Fibroblast of villous mesenchyme (primary cell): ENCODE measurements at places on chromosomes 7 and 10.

GRCh38 chr7:150799741-150800580 lies at the start of gene TMEM176B:
TSS of gene TMEM176B (minus strand) at chr7:150800364. CDS start at chr7:150796569, 3,795 bp downstream.
- DNase-seq: no peak

- no peak for DNase-seq
These were observed 58.8 kb upstream of the LANCL2 start for GRCh38 chr7:55306331-55306730.

- no peak for DNase-seq
These were observed 23.1 kb downstream of the KIF5B start for GRCh38 chr10:32033171-32033570.

- DNase-seq: peak; percentile 65
These were observed 16.9 kb upstream of the ZFAND2A start for GRCh38 chr7:1176891-1177373.

DNA sequence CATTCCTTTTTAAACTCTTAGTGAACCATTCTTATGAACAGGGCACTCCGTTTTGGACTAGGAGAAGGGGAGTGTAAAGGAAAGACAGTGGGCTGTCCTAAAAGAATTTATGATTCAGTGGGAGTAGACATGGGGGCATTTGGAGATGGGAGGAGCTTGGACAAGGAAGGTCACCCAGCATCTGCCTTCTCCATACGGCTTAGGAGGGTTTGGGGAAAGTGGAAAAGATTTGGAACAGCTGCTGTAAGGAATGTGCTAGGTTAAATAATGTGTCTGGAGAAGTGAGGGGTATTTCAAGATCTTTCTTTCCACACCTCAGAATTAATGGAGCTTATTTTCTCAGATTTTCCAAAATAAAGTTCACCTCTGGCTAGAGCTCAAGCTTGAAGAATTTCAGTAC lies 24.0 kb downstream of the SLC35G1 start:
- DNase-seq: no peak

DNA sequence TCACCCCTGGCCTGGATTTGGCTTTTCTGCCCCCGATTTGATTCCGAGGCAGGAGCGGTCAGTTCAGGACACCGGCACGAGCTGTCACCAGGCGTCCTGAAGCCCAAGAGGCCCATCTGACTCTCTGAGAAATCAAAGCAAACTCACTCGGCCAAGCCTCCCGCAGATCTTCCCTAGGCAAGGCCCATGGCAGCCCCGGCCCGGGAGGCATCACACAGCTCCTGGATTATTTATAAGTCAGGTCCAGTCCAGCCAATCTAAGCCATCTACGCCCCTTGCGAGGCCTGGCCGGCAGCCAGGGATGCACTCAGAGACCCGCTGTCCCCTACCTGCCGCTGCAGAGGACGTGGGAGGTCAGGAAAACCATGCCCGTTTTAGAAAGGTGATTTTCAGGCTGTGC lies 87.3 kb upstream of the DIP2C start:
- DNase-seq: no peak

DNA sequence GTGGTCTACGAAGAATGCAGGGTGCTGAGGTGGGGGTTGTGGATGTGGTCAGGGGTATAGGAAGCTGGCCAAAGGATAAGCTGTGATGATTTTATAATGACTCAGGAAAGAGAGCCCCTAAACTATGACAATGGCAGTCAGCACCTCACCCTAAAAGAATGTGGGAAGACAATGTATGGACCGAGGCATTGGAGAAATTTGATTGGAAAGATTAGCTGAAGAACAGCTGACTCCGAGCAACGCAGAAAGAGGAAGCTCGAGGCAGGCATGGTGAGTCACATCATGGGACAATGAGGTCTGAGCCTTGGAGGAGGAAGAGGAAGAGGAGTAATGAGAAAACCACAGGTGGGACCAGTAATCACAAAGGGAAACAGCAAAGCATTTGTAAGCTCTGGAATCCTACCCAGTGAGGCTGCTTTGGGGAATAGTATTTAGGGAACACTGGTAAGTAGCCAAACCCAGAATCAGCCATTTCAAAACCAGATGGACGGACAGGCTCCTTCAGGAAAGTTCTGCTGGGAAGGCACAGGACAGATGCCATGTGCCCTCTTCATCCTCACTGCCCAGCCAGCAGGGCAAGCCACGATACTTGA lies 295.4 kb downstream of the PRPF18 start:
- DNase-seq: peak; percentile 81
